ENCODE measurements at places on chromosomes 16 and 17.

DNA sequence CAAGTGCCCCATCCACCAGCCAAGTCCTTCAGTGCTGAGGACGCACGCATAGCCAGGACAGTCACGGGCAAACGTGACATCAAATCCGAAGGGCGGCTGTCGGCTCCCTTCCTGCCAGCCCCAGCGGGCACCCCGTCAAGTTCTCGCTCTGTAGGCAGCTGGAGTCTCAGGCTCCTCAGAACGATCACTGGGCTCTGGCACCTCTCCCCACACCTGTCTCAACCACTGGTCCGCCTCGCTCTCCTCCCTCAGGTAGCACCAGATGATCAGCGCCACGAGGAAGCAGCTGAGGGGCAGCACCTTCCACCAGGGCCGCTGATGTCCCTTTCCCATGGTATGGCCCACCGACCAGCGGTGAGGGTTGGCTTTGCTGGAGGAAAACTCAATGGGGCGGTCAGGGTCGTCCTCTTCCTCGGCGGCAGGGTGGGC lies 422 bp downstream of the UQCC4 start:
- no peak for DNase-seq

DNA sequence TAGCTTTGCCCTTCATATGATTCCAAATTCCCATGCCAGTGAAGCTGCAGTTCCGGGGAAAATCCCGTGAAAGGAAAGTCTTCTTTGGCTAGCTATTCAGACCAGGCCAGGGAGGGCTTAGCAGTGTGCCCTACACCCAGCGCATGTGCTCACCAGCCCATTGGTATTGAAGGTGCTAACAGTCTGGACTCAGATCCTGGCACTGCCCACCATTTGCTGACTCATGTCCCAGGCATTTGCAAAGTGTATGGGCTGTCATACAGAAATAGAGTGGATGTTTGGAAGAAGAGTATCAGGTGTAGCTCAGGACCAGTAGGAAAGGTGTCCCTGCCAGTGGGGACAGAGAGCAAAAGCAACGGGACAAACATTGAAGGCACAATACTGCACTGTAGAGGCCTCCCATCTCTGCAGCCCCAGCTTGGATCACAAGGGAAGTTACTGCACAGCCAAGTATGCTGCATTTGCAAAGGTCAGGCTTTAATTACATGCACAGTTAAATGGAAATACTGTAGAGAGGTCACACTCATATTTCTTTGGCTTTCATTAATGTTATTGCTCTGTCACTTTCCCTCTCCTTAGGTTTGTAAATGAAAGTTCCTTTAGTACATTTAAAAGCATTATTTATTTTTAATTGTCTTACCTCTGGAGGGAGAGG lies 220.0 kb downstream of the IRX3 start:
- DNase-seq, result no peak

GRCh38 chr16:67157892-67158635 lies 1.6 kb downstream of the TRADD start:
- DNase-seq, result no peak

GRCh38 chr16:64203126-64203525 lies 918.7 kb downstream of the CDH11 start:
- no peak for DNase-seq

GRCh38 chr17:61384354-61384691 lies 15.3 kb upstream of the TBX2 start:
- no peak for DNase-seq

DNA sequence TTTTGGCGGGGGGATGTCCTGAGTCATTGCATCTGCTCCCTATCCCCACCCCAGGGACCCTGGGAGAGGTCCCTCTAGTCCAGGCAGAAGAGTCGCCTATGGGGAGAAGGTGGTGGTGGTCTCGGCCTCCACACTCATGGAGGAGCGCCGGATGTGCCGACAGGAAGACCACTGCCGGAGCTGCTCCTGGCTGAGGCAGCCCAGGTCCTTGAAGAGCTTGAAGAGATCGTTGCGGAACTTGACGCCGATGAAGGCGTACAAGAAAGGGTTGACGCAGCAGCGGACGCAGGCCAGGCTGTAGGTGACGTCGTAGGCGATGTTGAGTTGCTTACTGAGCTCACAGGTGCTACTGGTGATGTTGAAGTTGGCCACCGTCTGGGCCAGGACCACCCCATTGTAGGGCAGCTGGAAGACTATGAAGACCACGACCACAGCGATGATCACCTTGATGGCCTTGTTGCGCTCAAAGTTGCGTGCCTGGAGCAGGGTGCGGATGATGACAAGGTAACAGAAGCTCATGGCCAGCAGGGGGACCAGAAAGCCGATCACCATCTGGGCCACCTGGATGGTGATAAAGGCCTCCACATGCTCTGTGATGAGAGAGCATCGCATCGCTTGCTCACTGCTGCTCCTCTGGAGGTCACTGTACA lies 10.5 kb downstream of the CCR7 start:
- DNase-seq, result no peak

DNA sequence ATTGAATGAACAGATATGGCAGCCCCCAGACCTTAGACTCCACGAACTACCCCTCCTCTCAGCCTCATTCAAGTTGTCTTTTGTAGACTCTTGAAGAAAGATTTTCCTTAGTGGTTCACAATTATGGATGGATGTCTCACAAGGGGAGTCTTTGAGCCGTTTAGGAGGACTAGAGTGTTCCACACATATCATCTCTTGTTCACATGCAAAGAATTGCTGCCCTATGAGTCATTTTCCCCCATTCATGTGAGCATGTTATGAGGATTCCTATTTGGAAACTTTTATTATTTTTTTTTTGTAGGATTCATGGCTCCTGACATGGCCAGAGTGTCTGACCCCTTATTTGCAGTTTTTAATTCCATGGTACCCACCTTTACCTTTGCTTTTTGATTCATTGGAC lies 237.1 kb downstream of the SHISA9 start:
- no peak for DNase-seq

- no peak for DNase-seq
These were observed 135.0 kb upstream of the XYLT1 start for GRCh38 chr16:17605784-17606183.

DNA sequence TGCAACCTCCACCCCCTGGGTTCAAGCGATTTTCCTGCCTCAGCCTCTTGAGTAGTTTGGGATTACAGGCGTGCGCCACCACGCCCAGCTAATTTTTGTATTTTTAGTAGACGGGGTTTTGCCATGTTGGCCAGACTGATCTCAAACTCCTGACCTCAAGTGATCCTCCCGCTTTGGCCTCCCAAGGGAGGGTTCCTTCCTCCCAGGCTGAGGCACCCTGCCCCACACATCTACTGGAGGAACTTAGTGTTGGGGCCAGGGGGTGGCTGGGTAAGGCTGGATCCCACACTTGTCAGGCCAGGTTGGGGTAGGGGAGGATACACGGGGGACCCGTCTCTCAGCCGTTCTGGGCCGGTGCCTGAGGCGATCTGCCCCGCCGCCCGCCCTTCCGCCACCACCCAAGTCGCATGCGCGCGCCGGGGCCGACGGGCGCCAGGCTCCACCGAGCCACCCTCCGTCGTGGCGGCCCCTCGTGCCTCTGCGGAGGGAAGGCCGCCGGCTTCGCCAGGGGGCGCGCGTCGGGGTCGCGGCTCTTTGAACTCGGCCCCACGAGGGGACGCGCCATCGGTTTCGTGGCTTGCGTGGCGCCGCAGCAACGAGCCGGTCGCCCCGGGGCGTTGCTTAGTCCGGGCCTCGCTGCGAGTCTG lies 15.9 kb downstream of the GRB7 start:
- peak; percentile 82 for DNase-seq

DNA sequence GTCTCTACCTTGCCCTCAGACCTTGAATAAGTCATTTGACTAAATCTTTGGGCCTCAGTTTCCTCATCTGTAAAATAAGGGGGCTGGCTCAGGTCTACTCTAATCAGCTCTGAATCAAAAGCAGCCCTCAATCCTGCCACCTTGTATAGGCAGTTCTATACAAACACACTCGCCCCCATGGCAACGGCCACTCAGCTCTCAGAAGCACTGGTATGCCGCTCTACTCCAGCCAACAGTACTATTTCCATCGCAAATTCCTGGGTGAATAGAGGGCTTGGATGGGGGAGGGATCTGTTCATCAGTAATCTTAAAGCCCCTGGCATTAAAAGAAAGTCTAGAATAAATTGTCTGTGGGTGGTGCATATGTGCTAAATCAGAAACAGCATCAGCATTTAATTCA lies 21.2 kb upstream of the TAOK1 start:
- DNase-seq, result no peak

DNA sequence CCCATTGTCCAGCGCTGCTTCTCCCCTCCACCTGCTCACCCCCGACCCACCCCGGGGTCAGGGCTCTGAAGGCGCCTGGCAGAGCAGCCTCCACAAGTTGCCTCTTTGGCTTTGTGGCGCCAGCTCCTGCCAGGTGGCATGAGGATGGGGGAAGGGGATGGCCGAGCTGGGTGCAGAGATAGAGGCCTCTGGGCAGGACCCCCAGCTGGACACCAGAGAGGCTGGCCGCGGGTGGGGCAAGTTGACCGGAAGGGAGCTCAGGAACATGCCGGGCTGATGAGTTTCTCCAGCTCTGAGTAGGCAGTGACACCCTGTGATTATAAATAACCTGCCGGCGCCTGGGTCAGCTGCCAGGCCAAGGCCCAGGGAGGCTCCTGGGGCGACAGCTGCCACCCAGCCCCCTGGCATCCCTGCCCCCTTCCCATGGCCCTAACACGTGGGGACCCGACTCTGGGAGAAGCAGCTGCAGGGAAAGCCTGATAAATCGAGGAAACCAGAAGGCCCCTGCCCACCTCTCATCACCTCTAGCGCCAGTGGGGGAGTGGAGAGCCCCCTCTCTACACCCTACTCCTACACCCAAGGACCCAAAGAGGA lies 729 bp downstream of the P2RX5 start:
- DNase-seq, result no peak

- no peak for DNase-seq
These were observed 1.3 kb downstream of the KRT24 start for GRCh38 chr17:40702271-40702670.

GRCh38 chr17:59342681-59343131 lies 11.3 kb downstream of the YPEL2 start:
- DNase-seq, result no peak

- DNase-seq, result peak; percentile 26
These were observed 29.9 kb downstream of the DYNLL2 start for GRCh38 chr17:58112970-58113631.

DNA sequence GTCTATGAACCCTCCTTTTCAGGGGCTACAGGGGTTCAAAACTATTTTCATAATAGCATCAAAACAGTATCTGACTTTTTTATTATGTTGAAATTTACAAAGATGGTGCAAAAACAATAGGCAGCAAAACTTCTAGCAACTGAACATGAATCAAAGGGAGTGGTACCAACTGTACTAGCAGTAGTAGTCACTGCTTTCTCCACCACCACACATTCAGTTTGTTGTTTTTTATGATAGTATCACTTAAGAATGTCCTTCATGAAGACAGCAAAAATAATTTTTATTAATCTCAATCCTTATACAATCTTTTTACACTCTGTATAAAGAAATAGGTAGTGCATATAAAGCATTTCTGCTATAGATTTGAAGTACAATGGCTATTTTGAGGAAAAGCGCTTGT lies 47.6 kb downstream of the MED13 start:
- DNase-seq, result no peak

- DNase-seq, result no peak
These were observed 3.6 kb downstream of the PNMT start for GRCh38 chr17:39671651-39672521.

- no peak for DNase-seq
These were observed 23.7 kb downstream of the CDH1 start for GRCh38 chr16:68760671-68761275.

GRCh38 chr17:66021757-66022156 lies 170.2 kb downstream of the CEP112 start:
- no peak for DNase-seq

DNA sequence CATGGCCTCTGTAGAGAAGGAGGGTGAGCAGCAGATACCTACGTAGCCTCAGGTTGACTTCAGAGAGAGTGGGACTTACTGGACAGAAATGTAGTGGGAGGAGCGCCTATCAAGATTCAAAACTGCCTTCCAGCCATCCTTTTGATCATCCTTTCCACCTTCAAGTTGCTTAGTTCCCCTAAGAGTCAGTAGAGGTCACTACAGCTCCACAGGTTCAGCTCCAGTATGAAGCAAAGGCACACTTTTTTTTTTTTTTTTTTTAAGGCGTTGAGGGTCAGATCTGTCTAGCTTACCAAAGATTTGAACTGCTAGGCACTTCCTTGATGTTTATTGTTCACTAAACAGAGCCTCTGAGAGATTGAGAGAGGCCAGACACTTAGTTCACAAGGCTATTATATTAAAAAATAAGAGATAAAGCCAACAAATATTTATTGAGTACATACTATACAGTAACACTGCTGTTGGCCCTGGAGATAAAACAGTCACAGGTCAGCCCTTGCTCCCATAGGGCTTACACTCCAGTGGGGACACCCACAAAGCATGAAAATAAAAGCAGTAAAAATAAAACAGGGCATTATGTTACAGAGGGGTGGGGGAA lies 3.1 kb downstream of the RNF227 start:
- DNase-seq, result no peak

GRCh38 chr17:43846963-43847371 lies at the start of gene CD300LG:
TSS of gene CD300LG (plus strand) at chr17:43847176. CDS start at chr17:43847217, 41 bp downstream.
- no peak for DNase-seq

DNA sequence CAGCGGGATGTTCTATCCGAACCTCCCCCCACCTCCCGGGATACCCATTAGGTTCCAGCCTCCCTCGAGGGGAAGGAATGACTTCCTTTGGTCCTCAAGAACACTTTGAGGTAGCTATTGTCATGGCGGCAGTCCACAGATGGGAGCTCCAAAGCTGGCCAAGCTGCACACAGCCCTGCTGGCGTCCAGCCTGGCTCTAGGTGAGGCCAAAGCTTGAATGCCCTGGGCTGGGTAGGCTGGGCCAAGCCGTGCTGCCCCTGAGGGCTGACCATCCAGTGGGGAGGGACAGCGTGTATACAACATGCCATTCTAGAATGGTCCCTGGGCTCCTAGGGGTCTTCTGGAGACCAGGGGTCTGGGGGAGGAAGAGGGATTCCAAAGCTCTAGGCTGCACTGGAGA lies 43.5 kb downstream of the PEMT start:
- no peak for DNase-seq

GRCh38 chr17:80861418-80861815 lies 130.2 kb upstream of the CHMP6 start:
- no peak for DNase-seq

GRCh38 chr17:20226814-20227482 lies 217.8 kb downstream of the SPECC1 start:
- peak; percentile 35 for DNase-seq

DNA sequence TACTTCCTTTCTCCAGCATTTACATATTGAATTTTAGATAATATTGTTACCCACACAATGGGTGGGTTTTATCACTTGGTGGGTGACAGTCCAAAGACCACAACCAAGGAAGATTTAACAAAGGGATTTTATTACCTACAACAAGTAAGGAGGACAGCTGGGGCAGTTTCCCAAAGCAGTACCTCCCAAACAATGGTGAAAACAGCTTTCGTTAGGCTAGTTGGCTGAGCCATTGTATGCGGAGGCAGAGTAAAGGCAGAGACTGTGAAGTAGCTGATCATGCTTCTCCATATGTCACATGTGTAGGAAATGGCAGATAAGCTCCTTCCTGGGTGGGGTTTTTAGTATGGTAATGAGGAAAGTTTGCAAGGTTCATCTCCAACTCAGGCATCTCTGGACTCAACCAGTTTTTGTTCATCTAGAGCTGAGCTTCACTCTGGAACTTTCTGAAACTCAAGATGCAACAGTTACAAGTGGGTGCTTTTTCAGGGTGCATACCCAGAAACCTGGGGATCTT lies 104.3 kb upstream of the PSMD7 start:
- no peak for DNase-seq

- no peak for DNase-seq
These were observed 19.5 kb upstream of the CORO6 start for GRCh38 chr17:29642171-29642611.

GRCh38 chr17:7647018-7647417 lies 3.7 kb upstream of the ATP1B2 start:
- no peak for DNase-seq
